ENCODE measurements at places on chromosomes 13 and 19. TPM values are rescaled to one million over a fixed set of nuclear protein-coding genes. Genes with fewer than 3 reads are reported as not detected.

- no peaks in the 10 kb centered on the region for H3K27me3 ChIP-seq
- no peak overlapping the region for H3K27ac ChIP-seq
- no peaks in the 10 kb centered on the region for H3K36me3 ChIP-seq
- no peak overlapping the region for H3K4me3 ChIP-seq
- H3K4me1 ChIP-seq: no peaks in the 10 kb centered on the region
Observed at GRCh38 chr19:31818798-31819105, 469.5 kb upstream of the TSHZ3 start.

DNA sequence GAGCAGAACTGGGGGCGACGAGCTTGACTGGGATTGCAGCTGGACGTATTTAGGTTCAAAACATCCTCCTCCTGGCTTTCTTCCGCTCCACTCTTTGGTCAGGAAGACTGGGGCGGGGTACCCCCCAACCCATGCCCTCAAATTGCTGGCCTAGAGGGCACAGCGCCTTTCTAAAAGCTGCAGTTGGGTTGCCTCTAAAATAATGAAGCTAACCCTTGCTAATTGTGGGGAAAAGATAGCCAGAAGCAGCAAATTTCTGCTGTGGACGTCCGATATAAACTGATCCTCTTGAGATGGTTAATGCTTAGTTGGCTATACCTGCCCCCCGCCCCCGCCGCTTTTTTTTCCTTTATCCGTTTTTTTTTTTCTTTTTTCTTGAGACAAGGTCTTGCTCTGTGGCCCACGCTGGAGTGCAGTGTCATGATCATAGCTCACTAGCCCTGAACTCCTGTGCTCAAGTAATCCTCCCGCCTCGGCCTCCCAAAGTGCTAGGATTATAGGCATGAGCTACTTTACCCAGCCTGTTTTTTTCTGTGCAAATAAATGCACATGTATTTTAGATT is 754 bp upstream of the CHERP start:
- H3K27ac ChIP-seq: peak overlapping the region; percentile 75
- no peaks in the 10 kb centered on the region for H3K27me3 ChIP-seq
- peaks cover 18% of the 10 kb centered on the region for H3K36me3 ChIP-seq
- H3K4me1 ChIP-seq: peaks cover 63% of the 10 kb centered on the region
- DNase-seq: no peak

DNA sequence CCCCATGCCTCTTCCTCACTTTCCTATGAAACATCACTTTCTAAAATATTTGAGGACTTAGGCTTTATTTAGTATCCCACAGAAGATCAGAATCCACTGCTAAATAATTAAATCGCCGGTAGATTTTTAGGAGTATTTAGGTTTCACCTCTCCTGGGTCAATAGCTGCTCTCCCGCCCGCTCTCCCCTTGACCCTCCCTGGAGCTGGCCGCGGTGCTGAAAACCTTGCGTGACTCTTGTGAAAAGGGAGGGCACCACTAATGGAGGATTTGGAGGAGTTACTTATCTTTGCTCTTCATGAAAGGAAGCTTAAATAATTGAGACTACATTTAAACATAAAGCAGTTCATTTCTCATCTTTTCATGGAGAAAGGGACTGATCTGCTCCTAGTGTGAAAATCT is 14.1 kb downstream of the POU4F1 start:
- no peaks in the 10 kb centered on the region for H3K4me1 ChIP-seq
- DNase-seq: no peak
- no peak overlapping the region for H3K27ac ChIP-seq
- no peaks in the 10 kb centered on the region for H3K36me3 ChIP-seq
- H3K27me3 ChIP-seq: peaks cover 87% of the 10 kb centered on the region
- H3K4me3 ChIP-seq: no peak overlapping the region

KCNN4 gene
- total RNA-seq: 10.4 TPM

PDE4C gene
- total RNA-seq: not detected

DIAPH3 gene
- 0.11 TPM for total RNA-seq

SMIM17 gene
- total RNA-seq: not detected

OR7A5 gene
- total RNA-seq: not detected

OR4F17 gene
- not detected for total RNA-seq

- H3K27ac ChIP-seq: no peak within 1 kb of the TSS
- DNase-seq: no peak
- no peak within 1 kb of the TSS for H3K4me3 ChIP-seq
- H3K4me1 ChIP-seq: peaks cover 18% of the 10 kb centered on the region
- peaks cover 16% of the 10 kb centered on the region for H3K27me3 ChIP-seq
Observed at GRCh38 chr19:54473071-54473891, at the start of gene CDC42EP5. TSS of gene CDC42EP5 (minus strand) at chr19:54473296. CDS start at chr19:54465547, 7,749 bp downstream.

GRCh38 chr13:113883314-113883811 is 19.5 kb upstream of the GAS6 start:
- DNase-seq: no peak
- H3K4me3 ChIP-seq: no peak overlapping the region
- no peak overlapping the region for H3K27ac ChIP-seq
- H3K36me3 ChIP-seq: no peaks in the 10 kb centered on the region
- H3K27me3 ChIP-seq: no peaks in the 10 kb centered on the region
- peaks cover 21% of the 10 kb centered on the region for H3K4me1 ChIP-seq

GRCh38 chr13:112251930-112252585 is 124.1 kb upstream of the SPACA7 start:
- no peaks in the 10 kb centered on the region for H3K27me3 ChIP-seq
- H3K36me3 ChIP-seq: no peaks in the 10 kb centered on the region
- H3K4me1 ChIP-seq: no peaks in the 10 kb centered on the region
- no peak overlapping the region for H3K4me3 ChIP-seq
- no peak for DNase-seq

GRCh38 chr19:19103167-19103566 is 35.1 kb downstream of the TMEM161A start:
- H3K36me3 ChIP-seq: peaks cover 33% of the 10 kb centered on the region
- no peaks in the 10 kb centered on the region for H3K4me1 ChIP-seq
- no peak for DNase-seq
- no peak overlapping the region for H3K4me3 ChIP-seq

DNA sequence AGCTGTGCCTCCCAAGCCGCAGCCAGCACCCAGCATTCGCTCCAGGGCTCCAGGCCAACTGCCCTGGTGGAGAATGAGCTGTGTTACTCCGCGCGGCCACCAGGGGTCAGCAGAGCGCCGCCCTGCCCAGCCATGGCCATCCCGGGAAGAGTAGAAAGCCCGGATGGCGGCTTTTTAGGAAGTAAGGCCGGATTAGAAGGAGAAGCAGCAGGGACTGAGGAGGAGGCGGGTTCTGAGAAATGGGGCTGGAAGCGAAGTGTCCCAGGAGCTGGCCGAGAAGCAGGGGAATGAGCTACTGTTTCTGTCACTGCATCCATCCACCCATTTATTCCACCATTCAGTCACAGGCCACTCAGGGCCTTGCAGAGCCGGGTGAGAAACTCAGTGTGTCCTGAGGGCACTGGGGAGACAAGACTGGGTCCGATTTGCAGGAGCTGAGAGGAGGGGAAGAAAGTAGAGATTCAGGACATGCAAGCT is 6.6 kb upstream of the NPAS1 start:
- H3K4me3 ChIP-seq: no peak overlapping the region
- H3K27me3 ChIP-seq: no peaks in the 10 kb centered on the region
- H3K27ac ChIP-seq: no peak overlapping the region
- H3K36me3 ChIP-seq: no peaks in the 10 kb centered on the region
- DNase-seq: peak; percentile 45

All from CD4-positive, alpha-beta T cell (primary cell).